Renal cortical epithelial cell (primary cell): ENCODE measurements at places on chromosomes 2 and 18. TPM values are rescaled to one million over a fixed set of nuclear protein-coding genes. Genes with fewer than 3 reads are reported as not detected.

GRCh38 chr2:241386519-241386918, 30.4 kb downstream of the FARP2 start:
- no peak for DNase-seq

DNA sequence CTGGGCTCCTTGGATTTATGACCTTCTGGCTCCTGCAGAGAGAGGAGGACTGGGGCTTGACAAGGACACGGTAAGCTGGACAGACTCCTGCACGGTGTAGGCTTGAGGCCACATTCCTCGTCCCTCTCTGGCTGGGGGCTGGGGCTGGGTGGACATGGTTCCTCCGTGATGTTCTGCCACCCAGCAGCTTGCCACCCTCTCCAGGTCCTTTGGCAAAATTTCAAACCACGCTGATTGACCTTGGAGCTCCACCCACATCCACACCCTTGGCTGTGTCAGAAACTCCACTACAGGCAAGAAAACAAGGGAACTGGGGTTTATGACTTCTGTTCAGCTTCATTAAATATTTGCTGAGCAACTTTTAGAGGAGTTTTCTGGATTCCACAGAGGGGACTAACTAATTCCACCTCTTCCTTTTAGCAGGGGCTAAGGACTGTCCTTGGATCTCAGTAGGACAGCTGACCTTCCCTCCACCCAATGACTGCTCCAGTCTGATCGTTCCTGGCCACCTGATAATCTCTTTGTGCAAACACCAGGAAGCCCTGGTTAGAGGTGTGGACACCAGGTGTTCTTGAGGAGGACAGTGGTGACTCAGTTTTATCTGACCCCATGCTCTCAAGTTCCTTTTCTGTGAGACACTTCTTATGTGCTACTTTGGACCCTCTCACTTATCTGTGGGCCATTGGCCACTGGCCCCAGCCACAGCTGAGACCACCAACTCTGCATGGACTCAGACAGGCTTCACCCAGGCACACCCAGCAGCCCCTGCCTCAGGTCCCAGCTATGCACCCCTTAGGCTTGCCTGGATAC, 29.3 kb downstream of the GPR55 start:
- DNase-seq, result peak; percentile 78

- DNase-seq, result peak; percentile 65
These were observed 86.5 kb downstream of the UXS1 start for GRCh38 chr2:106107509-106108131.

DNA sequence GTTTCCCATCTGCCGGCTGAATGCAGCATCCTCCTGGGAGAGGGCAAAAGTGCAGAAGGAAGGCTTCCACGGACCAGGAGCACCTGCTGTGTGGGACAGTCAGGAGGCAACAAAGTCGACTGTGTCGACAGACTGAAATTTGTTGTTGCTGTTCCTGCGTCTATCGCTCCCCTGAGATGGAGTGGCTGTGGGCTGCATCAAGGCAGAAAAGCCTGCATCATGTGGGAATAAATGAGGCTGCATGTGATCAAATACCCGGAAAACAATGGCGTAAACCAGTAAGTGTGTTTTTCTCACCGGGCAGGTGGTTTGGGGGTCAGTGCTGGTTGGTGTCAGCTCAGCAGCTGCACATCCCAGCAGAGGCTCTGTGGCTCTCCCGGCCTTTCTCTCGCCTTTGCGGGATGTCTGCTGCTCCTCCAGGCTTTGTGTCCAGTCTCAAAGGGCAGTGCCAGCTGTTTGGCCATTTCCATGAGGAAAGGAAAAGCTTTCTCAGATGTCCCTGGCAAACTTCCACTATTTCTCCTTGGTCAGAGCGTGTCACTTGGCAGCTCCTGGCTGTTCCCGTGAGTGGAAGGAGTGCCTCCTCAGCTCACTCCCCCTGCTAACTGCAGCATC, 262.4 kb downstream of the NDUFA10 start:
- DNase-seq, result no peak

The CRACDL gene
- total RNA-seq, result 3.0 and 6.3 TPM in 2 replicates

GRCh38 chr2:17589406-17590035, 49.0 kb downstream of the VSNL1 start:
- DNase-seq, result no peak

DNA sequence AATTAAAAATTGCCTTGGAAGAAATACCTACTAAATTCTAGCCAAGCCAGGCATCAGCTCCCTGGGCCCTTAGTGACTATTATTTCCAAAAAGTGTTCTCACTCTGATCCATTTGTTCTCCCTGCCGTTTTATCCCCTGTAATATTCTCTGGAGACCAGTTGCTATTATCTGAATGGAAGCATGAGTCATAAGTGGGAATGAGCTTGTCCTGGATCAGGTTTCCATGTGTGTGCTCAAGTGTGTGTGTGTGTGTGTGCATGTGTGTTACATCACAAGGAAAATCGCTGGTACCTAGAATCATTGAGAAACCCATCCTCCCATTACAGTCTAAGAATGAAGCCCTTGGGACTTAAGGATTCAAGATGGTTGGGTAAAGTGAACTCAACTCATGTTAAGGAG, 130.3 kb upstream of the CXCR4 start:
- peak; percentile 78 for DNase-seq

GRCh38 chr2:166238176-166238575, 110.4 kb upstream of the SCN1A start:
- no peak for DNase-seq

- peak; percentile 50 for DNase-seq
These were observed 7.3 kb downstream of the FARP2 start for GRCh38 chr2:241363426-241363825.

GRCh38 chr2:55431982-55432627, 12.4 kb upstream of the CCDC88A start:
- DNase-seq, result peak; percentile 60

The PTPN18 gene
- 9.2 and 32.4 TPM in 2 replicates for total RNA-seq

- DNase-seq, result no peak
These were observed 3.0 kb upstream of the MBD1 start for GRCh38 chr18:50284255-50284885.

DNA sequence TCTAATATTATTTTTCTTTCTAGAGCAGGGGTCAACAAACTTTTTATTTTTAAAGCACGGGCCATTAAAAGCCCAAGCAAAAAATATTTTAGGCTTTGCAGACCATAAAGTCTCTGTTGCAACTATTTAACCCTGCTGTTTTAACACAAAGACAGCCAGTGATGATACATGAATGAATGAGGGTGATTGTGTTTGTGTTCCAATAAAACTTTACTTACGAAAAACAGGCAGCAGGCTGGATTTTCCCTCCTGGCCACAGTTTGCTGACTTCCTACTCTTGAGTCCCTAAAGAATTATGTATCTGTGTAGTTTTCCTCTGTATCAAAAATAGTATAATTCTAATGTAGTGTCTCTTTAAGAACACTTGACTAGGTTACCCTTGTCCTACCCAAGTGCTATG, 402.0 kb downstream of the ADCYAP1 start:
- no peak for DNase-seq

GRCh38 chr2:106789185-106789584, 96.8 kb downstream of the ST6GAL2 start:
- DNase-seq, result no peak

DNA sequence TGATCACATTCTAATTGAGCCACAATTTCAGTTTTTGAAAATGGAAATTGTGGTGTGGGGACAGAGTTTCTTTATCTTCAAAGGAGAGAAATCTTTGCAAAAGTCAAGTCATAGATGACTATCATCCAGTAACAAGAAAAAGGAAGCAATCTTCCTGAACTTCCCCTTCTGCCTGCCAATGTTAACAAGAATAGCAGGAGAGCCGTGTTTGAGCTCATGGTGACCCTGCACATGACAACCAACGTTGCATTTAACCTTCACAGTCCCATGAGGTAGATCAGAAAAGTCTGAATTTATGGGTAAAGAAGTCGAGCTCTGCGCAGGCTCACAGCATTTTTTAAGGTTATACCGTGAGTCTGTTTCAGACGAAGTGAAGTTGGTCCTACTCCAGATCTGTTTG, 454.9 kb downstream of the LPIN1 start:
- no peak for DNase-seq

GRCh38 chr2:178177066-178177679, 17.1 kb upstream of the OSBPL6 start:
- peak; percentile 65 for DNase-seq

The FOXI3 gene
- total RNA-seq, result not detected in 2 replicates

- DNase-seq, result peak; percentile 51
These were observed 90.3 kb downstream of the OLA1 start for GRCh38 chr2:174158003-174158402.

GRCh38 chr2:128603411-128603924, 284.8 kb upstream of the HS6ST1 start:
- DNase-seq, result no peak

DNA sequence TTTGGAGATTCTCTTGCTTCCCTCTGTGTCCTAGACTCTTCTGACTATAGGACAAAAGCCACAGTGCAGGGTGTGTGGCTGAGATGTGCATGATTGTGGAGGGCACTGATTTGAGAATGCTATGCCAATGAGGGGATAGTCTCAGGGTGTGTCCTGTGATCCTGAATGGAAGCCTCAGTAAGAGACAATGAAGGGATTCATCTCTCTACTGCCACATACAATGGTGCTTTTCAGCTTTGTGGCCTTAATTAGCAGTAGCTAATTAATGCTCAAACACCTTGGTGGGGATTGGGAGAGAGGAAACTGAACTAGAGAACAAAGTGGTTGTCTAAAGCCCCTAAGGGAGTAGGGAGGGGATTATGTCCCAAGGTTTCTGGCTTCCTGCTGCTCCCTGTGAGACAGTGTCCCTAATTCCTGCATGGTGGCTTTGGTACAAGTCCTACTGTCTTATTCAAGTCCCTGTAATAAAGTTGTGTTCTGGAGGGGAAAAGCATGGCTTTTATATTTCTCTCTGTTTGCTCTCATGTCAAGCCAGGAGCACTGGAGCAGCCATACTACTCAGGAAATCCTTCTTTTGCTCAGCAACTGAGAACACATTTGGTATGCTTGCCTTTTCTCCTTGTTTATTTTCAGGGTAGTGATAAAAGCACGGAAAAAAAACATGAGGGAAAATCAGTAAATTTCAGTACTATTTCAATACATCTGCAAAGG, 415.2 kb upstream of the TCF4 start:
- no peak for DNase-seq

GRCh38 chr2:58476556-58476955, 235.4 kb upstream of the FANCL start:
- DNase-seq, result no peak

- DNase-seq, result no peak
These were observed 72.5 kb downstream of the RAPGEF4 start for GRCh38 chr2:172808156-172808555.

DNA sequence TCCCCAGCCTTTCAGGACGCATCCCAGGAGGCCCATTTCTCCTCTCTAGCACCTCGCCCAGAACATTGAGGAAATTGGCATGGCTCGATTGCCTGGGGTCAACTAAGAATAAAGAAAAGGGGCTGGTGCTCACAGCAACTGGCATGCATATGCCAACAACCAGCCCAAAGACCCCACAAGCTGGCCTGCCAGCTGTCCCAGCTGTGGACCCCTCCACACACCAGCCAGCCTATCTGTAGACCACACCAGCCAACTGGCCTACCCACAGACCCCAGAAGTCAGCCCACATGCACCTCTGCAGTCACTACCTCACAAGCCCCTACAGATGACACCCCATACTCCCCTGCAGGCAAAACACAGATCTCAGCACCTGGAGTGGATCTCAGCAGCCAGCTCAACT, 123.8 kb upstream of the ID2 start:
- no peak for DNase-seq

The MFSD2B gene
- 0.05 and 0.35 TPM in 2 replicates for total RNA-seq

The NEU2 gene
- total RNA-seq, result not detected in 2 replicates

The LONRF2 gene
- 0.17 and 0.35 TPM in 2 replicates for total RNA-seq

GRCh38 chr2:125259451-125259850, 1234.4 kb downstream of the CNTNAP5 start:
- DNase-seq, result no peak

DNA sequence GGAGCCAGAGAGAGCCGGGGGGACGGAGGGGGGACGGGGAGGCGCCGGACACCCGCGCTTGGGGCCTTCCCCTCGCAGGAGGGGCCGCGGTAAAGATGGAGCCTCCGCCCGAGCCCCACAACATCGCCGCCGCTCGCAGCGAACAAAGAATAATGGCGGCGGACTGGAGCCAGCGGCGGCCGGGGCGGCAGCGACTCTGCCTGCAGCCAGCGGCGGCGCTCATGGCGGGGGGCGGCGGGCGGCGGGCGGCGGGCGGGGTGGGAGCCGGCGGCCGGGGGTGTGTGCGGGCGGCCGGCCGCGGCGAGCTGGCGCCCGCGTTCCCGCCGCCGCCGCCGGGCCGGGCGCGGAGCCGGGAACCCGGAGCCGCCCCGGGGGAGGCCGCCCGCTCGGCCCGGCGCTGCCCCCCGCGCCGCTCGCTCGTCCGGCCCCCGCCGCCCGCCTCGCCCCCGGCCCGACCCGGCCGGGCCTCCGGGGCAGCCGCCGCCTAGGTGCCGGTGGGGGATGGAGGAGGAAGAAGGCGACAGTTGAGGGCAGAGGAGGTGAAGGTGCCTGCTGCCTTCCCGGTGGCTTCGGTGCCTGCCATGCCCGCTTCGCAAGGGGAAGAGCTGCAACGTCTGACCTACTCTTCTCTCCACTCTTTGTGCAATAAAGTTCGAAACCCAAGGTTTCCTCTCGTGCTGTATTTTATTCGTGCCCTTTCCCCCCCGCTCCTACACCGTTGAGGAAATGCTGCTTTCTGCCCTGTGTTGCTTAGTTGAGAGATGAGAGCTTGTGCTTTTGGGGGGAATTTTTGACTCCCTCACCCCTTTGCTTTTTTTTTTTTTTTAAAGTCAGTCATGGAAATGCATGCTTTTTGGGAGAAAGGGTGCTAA, 634 bp downstream of the CREB1 start:
- no peak for DNase-seq

GRCh38 chr2:100391735-100392515, 25.5 kb downstream of the CHST10 start:
- DNase-seq, result no peak

DNA sequence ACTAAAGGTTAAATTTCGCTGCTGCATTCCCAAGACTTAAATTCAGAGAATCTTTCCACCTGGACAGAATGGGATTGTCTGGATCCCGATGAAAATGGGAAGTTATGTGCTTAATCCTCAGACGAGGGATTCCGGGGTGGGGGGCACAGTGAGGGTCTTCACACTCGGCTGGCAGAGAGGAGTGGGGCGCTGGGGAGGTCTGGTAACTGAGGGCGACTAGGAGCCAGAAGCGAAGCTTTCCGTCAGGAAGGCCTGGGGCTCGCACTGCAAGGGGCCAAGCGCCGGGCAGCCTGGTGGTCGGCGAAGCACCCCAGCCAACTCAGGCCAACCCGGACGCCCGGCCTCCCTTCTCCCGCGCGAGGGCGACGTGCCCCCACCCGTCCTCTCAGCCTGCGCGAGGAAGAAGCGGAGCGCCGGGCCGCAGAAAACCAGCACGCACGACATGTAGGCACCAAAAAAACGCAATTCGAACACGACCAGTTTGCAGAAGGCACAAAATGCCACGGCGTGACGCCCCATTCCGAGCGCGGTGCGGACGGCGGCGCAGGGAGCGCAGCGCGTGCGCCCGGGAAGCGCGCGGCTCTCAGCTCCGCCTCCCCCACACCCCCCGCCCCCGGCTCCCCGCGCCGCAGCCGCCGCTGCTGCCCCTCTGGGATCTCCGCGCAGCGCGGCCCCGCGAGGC, 188.1 kb downstream of the ZEB2 start:
- peak; percentile 55 for DNase-seq

The TTC39C gene
- 26.9 and 42.0 TPM in 2 replicates for total RNA-seq

GRCh38 chr2:215677481-215677880, 241.6 kb upstream of the FN1 start:
- no peak for DNase-seq

- no peak for DNase-seq
These were observed 49.6 kb downstream of the CRIM1 start for GRCh38 chr2:36405183-36405582.

The CCDC68 gene
- total RNA-seq, result 3.8 and 5.5 TPM in 2 replicates

- DNase-seq, result no peak
These were observed 2.8 kb downstream of the NOL4 start for GRCh38 chr18:34221971-34222306.

The MORN2 gene
- total RNA-seq, result 15.3 and 26.4 TPM in 2 replicates

The RBM44 gene
- total RNA-seq, result 0.30 and 0.35 TPM in 2 replicates
